ENCODE measurements at places on chromosomes 16 and 17. TPM values are rescaled to one million over a fixed set of nuclear protein-coding genes. Genes with fewer than 3 reads are reported as not detected.
A peak's percentile ranks its signal among the peaks of the same experiment; 100 is the strongest.

GRCh38 chr17:41318231-41318630, 2.7 kb upstream of the KRTAP17-1 start:
- DNase-seq = no peak

DNA sequence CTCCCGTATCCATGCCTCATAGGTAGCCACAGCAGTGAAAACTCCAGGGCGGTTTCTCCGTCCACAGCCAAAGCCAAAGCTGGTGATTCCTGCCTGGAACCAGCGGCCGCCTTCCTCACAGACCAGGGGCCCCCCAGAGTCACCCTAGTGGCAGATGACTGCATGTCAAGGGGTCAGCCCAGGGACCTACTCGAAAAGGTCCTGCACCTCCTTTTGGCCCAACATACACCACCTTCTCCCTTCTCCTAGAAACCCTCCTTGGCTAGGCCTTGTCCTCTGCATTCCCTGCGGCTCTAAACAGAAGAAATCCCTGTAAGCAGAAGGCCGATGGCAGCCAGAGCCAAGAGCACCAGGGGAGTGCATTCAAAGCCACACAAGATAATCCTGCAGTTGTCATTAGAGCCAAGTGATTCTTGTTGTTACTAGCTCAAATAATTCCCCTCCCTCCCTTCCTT, 6.1 kb downstream of the PRSS36 start:
- DNase-seq = no peak

DNA sequence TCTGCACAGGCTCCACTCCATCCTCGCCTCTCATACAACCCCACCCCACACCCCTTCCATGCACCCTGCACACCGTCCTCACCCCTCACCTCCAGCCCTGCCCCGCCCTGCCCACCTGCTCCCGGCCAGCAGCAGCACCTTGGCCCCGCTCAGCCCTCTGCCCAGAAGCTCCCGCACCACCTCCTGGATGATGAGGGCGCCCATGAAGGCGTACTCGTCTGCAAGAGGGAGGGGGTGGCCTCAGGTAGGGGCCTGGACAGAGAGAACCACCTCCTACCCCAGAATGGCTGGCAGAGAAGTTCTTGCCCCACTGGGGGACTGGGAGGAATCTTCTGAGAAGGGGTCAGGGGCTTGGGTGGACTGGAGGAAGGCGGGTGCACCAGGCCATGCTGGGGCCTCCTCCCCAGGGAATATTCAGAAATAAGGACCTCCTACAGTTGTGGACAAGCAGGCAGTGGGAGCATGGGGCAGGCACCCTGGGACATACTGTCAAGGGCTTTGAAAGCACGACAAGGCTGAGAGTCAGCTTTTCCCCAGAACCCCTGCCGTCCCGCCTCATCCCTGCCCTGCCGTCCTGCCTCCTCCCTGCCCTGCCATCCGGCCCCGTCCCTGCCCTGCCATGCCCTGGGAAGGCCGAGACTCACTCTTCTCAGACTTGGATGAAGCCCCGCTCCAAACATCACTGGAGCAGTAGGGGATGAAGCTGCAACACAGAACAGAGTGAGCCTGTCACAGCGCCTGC, 3.1 kb downstream of the NOTUM start:
- no peak for DNase-seq

DNA sequence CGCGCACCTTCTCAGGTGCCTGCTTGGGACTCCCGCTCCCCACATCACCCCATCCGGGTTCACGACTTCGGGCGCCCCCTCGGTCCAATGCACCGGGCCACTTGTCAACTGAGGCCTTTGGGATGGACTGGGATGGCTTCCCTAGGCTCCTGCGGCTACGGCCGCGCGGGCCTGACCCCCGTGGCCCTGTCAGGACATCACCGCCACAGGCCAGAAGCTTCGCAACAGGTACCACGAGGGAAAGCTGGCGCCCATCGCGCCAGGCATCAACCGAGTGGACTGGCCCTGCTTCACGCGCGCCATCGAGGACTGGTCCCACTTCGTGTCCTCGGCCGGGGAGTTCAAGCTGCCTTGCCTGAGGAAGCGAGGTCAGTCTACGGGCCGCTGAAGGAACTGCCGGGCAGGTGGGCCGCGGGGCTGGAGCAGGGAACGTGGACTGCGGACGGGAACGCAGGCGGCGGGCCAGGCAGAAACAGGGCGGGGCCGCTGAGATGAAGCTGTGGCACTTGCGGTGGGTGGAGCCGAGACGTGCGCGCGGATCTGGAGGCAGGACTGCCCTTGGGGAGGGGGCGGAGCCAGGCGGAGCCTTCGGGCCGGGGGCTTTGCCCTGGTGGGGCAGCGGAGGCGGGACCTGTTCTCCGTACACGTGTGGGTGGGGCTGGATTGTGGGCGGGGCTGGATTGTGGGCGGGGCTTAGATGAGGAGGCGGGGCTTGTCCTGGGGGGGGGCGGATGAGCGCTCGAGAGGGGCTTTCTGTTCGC, 13.7 kb upstream of the CNGB1 start:
- DNase-seq = peak; percentile 68

The WFDC1 gene
- total RNA-seq = 34.0 TPM

The SCGB1C2 gene
- total RNA-seq = not detected

The G6PC1 gene
- not detected for total RNA-seq

DNA sequence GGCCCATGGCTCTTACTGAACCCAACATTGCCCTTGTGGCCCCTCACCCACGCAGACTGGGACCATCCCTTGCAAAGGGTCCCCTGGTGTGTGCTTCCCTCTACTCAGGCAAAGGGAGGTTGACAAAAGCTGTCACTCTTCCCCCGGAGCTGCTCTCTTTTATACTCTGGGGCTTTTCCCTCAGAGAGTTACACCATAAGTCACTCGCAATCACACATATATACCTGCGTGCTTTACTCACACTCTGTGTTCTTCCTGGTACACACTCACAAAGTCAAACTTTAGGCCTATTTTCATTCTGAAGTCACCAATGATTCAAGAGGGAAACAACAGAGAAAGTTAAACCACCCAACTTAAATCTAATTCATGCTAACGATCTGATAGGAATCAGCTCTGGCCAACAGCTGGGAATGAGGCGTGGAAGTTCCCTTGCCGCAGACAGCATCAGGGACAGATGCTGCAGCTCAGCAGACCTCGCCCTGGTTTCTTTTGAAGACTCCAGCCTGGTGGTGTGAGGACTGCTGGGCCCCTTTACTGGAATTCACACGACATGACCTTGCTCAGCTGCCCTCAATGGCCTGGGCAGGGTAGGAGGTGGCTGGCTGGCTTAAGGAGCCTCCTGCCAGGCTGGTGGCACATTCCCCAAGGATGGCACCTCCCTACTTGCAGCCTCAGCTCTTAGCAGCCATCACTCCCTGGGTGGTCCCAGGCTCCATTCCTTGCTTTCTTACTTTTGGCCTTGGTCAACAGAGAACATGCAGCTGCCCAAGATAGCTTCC, 27.3 kb downstream of the HIC1 start:
- DNase-seq = no peak

The MYCBPAP gene
- total RNA-seq = 2.3 TPM

DNA sequence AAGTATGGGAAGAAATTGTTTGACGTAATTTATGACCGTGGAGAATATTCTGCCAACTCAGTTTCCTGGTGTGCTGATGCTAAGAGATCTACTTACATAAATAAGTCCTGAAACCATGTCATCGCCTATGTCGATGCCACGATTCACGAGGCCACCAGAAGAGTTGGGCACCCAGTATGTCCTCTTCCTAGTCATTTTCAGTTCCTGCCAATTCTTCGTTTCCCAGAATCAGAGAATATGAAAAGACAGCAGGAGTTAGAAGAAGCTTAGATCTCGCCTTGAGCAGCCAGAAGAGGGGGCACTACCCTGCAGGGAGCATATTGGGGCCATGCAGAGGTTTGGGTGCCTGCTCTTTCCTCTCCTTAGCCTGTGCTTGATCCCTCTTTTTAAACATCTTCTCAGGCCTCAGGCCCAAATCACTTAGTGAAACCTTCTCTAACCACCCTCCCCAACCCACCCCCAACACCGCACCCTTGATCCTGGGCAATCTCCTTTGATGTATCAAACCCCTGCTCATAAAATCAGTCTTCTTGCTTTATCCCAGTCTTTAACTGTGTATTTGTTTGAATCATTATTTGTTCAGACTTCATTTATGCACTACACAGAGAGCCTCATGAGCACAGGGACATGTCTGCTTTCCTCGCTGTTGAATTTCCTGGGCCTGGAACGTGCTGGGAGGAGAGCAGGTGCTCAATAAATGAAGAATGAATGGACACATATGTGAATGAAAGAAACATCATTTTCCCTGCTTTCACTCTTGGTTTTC, 12.2 kb upstream of the LONP2 start:
- peak; percentile 25 for DNase-seq

All from fibroblast of lung (primary cell).